NCI-H1694 treated with DMSO at 0.1 percent for 48 hours (cell line): ENCODE measurements at places on chromosomes 5 and 9.

DNA sequence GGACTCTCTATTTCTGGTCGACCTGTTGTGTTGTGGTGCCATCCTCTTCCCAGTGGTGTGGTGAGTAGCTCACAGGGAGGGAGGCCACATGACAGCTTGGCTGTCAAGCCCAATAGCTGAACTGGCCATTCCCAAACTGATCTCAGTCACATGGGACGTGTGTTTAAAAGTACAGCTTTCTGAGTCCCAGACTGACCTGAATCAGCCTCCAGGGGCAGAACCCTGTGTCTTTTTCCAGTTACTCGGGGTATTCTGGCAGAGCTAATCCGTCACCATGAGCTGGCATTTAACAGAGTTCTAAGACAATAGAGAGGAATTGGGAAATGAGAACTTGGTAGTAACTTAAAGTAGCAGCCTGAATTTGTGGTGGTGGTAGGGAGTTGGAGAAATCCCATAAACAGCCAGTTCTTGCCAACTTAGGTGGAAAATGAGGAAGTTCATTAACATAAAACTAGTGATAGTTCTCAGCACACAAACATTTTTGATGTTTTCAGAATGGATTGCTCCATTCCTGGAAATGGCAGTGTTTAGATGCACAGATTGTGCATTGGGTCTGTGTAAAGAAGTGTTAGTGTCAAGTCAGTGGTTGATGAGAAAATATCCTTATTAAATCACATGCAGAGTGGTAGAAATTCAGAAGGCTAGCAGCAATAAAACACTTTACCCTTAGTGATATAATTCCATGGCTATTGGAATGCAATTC lies 50.9 kb downstream of the GPR107 start:
- no peak for DNase-seq

DNA sequence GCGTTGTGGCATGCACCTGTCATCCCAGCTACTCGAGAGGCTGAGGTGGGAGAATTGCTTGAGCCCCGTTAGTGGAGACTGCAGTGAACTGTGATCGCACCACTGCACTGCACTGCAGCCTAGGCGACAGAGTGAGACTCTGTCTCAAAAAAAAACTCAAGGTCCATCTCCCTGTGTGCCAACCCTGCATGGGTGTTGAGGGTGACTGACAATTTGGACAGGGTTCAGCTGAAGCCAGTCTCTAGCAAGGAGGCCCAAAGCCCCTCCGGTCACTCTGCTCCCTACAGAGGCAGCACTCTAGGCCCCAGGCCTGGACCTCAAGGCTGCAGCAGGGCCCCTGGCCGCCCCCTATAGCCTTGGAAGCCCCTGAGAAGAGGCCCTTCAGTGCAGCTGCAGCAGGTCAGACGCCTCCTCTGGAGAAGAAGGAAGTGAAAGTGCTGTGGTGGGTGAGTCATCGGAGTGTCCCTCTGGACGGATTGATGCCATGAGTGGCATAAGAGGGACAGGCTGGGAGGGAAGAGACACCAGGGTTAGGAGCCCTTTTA lies 39.2 kb upstream of the NEK6 start:
- no peak for DNase-seq

- no peak for DNase-seq
Measured at GRCh38 chr5:37869216-37869615, 29.4 kb upstream of the GDNF start.

- DNase-seq = no peak
Measured at GRCh38 chr9:20728493-20729220, 44.6 kb downstream of the FOCAD start.

GRCh38 chr5:113761594-113761993 lies 248.1 kb downstream of the YTHDC2 start:
- no peak for DNase-seq

GRCh38 chr9:38018958-38019602 lies 49.9 kb downstream of the SHB start:
- DNase-seq = no peak

DNA sequence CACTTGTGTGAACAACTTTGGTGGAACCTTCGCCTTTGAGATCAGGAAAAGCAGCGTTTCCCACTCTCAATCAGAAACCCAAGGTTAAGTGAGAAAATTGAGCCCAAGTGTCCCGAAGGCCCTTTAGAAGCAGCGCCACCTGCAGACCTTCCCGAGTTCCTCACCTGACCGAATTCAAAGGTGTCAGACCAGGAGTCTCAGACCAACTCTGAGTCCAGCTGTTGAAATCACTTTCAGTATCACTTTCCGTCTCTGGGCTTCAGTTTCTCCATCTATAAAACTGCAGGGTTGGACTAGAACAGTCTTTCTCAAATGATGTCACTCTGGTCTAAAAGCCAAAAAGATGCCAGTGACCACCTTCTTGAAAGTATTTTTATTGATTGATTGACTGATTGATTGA lies 31.7 kb upstream of the GRHPR start:
- DNase-seq = no peak
